ENCODE measurements at places on chromosomes 6 and 20.

- DNase-seq = no peak
These were observed 460.9 kb upstream of the KHDRBS2 start for GRCh38 chr6:62746968-62747367.

DNA sequence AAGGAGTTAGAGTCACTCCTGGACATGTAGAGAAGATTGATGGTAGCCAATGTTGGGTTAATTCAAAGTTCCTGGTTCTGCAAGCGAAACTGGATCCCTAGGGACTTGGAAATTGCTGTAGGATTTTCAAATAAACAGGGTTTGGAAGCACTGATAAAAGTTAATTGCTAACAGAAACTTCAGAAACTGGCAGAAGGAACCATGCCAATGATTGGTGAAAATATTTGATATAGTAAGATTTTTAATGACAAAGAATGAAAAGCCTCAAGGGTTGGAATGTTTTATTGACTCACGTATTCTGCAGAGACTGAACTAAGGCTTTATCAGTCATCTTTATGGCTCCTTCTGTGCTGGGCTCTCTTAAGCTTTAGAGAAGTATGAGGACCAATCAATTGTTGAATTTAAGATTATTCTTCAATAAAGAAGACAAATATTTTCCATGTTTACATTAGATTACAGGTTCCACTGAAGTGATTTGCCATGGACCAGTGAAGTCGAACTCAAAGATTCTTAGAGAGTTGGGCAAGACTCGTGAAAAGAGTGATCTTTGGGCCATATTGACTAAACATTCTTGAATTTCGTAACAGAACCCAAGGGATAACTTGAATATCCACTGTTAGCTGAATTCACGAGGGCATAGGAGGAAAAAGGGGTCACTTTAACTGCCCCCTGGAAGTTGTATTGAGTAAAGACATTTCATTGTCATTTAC is 371.4 kb downstream of the HDGFL1 start:
- no peak for DNase-seq

GRCh38 chr20:34524426-34524825 is 8.2 kb downstream of the DYNLRB1 start:
- no peak for DNase-seq

DNA sequence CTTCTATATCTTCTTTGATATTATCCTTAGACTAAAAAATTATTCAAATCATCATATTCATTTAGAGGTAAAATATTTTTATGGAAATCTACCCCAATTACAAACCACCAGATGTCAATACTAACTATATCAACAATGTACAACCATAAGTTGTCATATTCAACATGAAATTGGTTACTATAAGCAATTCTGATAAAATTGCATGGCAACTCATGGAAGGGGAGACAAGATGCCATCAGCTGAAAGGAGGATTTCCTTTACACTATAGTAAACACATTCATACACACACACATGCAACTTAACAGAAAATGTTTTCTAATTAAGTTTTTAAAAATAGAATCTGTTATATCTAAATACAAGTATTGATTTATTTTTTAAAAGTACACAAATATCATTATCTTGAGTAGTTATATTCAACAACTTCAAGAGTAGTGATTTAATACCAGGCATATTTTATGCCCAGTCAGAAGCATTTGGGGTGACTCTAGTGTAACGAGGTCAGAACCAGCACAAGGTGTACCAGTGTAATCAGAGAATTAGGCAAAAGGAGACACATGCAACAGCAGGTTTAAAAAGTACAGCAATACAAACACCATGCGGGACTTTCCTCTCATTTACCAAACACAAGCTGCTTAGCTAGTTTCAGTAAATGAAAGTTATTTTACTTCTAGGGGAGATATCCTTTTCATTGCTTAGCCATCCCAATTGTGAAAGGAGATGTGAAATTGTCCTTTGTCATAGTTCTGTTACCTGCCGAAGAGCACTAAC is 1.0 kb downstream of the FILIP1 start:
- DNase-seq = no peak

DNA sequence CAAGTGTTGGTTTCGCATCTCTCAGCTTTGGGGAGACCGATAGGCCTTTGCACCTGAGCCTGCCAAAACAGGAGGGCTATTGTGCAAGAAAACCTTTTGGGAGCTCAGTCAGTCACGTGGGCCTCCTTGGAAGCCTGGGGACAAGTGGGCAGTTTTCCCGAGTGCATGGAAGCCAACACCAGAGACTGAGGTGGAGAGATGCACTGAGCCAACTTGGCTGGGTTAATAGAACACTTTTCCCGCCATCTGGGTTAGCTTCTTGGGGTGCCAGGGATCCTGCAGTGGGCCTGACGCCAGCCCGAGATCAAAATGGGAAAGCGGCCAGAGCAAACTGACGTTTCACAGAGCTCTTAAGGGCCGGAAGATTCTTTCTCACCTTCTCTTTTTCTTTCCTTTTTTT is 2.8 kb upstream of the OOEP start:
- no peak for DNase-seq

DNA sequence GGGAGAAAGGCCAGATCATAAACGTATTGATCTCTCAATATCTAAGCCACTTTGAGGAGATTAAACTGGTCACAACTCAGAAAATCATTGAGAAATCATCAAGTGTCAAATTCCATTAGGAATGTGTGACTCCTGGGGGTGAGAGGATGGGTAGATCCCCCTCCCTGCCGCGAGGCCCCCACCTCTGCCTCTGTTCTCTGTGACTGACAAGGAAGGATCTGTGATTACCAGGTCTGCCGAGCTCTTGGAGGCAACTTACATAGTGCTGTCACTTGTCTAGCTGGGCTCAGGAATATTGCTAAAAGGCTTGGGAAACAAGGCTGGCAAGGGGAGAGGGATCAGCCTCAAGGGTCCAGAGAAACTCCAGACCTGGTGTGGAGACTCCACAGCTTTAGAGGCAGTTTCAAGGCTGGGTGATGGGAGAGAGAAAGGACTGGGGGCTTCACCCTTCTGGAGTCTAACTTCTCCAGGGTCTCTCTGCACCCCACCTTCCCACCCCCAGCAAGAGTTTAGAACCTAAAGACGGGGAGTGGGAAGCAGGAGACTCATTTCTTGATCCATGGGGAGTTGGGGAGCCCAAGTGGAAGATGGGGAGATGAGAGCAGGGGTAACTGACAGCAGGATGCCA is 11.6 kb upstream of the ARMC12 start:
- no peak for DNase-seq

DNA sequence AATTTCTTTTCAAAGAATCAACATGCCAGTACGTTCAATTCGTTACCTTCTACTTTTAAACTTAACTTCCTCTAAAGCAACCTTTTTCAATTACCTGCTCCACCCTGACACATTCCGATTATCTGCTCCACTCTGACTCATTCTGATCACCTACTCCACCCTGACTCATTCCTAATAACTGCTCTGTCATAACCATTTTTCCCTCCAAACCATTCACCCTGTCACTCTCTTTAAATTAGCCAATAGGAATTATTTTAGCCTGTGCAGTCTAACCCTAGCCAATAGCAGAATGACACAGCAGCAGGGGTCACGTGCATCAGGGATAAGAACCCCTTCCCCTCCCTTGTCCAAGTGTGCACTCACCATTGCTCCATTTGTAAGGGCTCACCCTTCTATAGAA is 557.4 kb upstream of the EYS start:
- no peak for DNase-seq

DNA sequence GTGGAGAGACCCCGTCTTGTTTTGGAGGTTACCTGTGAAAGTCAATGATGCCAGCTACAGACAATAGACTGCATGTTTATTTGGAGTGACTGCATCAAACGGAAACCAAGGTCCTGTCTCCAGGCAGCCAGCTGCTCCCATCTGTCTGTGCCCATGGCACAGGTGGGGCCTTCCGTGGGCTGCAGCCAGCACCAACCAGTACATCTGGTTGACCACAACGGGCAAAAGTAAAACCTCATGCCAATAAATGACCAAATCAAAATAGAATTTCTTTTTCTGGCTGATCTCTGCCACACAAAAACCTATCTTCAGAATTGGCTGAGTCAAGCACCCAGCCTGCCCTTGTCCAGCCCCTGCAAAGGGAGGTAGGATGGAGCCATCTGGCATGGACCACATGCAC is 33.5 kb downstream of the DLL1 start:
- DNase-seq = no peak

DNA sequence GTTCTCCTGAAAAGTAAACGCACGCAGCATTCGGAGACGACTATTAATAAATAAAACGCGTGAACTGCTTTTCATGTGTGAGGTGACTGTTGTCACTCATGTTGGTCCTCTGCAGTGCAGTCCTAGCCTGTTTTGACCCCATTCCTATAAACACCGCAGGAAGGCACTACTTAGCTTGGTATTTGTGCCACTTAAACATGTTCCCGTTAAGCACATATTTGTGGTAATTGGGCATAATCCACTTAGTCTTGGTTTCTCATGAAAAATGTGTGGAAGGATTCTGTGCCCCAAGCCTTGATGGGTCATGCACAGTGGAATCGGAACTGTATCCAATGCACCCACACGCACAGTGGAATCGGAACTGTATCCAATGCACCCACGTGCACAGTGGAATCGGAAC is 313.9 kb downstream of the THBS2 start:
- no peak for DNase-seq

- peak; percentile 72 for DNase-seq
These were observed 375.8 kb downstream of the QKI start for GRCh38 chr6:163790266-163790840.

DNA sequence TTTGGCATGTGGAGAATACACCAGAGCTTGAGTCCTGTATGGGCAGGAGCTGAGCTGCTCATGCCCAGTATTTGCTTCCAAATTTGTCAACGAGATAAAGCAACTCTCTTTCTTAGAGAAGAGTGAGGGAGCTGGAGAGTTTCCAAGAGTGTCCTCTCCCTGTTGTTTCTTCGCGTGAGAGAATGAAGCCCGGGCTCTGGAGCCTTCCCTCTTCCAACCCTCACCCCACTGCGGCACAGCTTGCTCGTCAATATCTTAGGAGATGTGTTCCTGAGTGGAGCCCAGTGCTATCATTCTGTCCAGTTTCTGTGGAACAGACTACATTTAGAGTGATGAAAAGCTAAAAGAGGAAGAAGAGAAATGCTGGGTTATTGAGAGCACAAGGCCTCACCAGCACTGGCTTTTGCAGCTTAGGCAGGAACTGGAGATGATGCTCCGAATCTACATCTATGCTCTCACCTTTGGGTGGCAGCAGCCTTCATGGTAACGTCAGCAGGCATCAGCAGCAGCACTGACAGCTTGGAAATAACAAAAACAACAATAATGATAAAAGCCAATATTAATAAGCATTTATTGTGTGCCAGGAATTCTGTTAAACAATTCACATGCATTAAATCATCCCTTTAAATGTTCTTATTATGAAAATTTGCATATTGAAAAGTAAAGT is 66.5 kb upstream of the TFB1M start:
- no peak for DNase-seq

DNA sequence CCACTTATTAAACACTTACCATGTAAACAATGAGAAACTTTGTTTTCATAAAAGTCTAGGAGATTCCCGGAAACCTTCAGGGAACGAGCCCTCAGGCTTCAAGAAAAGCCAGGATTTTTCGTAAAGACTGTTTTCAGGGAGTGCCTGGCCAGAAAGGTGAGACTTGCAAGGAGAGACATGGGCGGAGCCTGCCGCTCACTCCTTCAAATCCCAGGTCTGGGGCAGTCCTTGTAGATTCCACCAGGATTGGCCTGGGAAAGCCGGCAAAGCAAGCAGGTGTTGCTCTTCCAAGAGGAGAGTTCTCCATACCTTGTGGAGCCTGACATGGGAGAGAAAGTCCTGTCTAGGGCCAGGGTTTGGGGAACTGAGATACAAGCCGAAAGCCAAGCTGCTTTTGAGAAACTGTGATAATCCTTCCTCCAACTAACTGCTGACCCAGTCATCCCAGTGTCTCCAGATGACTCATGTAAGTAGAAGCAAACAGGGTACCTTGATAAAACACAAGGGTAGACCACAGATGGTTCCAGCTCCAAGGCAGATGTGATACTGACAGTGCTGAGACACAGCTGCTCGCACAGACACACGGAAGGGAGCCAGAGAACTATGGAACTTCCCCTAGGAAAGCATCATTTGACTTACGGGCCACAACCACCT is 69.4 kb upstream of the NAA20 start:
- no peak for DNase-seq

DNA sequence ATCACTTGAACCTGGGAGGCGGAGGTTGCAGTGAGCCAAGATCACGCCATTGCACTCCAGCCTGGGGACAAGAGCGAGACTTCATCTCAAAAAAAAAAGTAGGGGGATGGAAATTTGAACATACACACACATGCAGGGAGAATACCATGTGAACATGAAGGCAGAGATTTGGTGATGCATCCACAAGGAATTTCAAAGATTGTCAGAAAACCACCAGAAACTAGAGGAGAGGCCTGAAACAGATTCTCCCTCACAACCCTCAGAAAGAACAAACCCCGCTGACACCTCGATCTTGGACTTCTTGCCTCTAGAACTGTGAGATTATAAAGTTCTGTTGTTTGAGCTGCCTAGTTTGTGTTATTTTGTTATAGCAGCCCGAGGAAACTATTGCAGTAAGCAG is 125.5 kb downstream of the GPX5 start:
- no peak for DNase-seq

DNA sequence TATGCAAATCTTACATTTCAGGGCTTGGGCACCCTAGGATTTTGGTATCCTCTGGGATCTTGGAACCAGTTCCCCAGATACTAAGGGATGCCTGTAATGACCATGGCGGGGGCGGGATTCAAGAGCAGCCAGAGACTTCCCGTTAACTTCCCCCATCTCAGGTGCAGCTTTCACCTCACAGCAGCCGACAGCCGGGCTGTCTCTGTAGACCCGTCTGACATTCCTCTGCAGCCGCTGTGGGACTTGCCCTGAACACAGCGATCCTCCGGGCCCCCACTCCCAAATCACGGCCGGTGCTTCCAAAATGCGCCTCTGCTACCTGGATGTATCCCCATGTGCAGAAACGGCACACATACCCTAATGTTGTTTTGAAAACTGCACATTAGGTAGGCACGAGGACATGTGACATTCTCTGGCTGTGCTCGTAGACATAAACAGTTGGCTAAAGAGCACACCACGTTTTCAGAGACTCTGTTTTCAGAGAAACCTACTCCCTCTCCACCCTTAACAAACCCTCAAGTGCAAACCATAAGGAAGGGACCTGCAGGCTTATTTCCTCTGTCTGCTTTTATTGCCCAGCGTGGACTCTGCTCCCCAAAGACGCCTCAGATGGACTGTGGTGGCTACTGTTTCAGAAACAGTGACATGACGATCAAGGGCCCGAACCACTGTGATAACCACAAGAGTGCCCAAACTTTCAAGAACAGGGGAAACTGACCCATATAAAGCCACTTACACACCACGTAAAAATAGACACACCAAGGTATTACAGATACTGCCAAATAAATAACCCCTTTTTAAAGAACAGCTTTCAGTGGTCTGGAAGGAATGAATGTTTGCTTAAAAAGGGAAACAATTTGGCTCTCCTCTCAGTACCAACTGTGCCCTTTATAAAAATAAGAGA is 72.9 kb upstream of the FOXC1 start:
- DNase-seq = no peak
